ENCODE measurements at places on chromosomes 7 and 10. TPM values are rescaled to one million over a fixed set of nuclear protein-coding genes. Genes with fewer than 3 reads are reported as not detected.

MET gene
- total RNA-seq = 2.8 TPM

DENND2A gene
- total RNA-seq = 61.8 TPM

MUC3A gene
- 0.72 TPM for total RNA-seq

HYAL4 gene
- total RNA-seq = not detected

- no peak overlapping the region for H3K27ac ChIP-seq
- H3K4me1 ChIP-seq = no peaks in the 10 kb centered on the region
- no peaks in the 10 kb centered on the region for H3K27me3 ChIP-seq
- H3K36me3 ChIP-seq = no peaks in the 10 kb centered on the region
Observed at GRCh38 chr7:33824911-33825459, 80.4 kb upstream of the BMPER start.

DNA sequence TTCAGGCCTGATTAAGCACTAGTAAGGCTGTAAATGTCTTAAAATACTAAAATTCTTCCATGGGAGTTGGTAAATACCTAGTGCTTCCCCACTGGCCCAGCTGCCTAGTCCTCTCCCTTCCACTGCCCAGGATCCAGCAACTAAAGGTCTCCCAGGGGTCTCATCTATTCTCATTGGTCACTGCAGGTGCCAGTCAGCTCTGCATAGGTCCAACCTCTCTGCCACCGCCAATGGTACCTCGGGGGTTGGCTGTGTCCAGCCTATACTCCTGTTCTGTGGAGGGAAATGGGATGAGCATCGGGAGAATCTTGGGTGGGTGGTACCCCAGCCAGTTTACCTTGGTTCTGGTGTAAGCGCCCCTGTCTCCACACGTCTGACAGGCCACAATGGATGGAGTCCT lies 6.1 kb upstream of the CREB5 start:
- no peaks in the 10 kb centered on the region for H3K27me3 ChIP-seq
- H3K36me3 ChIP-seq = no peaks in the 10 kb centered on the region
- DNase-seq = no peak
- H3K27ac ChIP-seq = no peak overlapping the region

GRCh38 chr10:84184517-84184916 lies 9.8 kb upstream of the CDHR1 start:
- no peaks in the 10 kb centered on the region for H3K27me3 ChIP-seq
- no peak overlapping the region for H3K4me3 ChIP-seq
- H3K4me1 ChIP-seq = no peaks in the 10 kb centered on the region
- H3K36me3 ChIP-seq = no peaks in the 10 kb centered on the region
- no peak for DNase-seq

DNA sequence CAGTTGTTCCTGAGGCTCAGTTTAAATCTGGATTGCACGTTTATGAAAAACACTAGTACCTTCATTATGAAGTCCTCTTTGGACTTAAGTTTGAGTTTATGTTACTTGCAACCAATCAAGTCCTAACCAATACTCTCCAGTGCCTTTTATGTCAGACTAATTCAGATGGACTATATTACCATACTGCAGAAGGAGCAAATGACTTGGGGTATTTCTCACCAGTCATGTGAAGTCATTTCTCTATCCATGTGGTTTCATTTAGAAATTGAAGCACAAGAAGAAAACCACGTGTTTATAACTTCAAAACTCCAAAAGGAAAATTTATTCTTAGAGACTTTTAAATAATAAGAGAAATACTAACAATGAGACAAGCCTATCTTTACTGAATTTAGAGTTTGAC lies 201.6 kb downstream of the MBL2 start:
- no peaks in the 10 kb centered on the region for H3K36me3 ChIP-seq
- H3K27ac ChIP-seq = no peak overlapping the region
- no peaks in the 10 kb centered on the region for H3K27me3 ChIP-seq
- H3K4me1 ChIP-seq = no peaks in the 10 kb centered on the region
- no peak overlapping the region for H3K4me3 ChIP-seq
- no peak for DNase-seq

DNA sequence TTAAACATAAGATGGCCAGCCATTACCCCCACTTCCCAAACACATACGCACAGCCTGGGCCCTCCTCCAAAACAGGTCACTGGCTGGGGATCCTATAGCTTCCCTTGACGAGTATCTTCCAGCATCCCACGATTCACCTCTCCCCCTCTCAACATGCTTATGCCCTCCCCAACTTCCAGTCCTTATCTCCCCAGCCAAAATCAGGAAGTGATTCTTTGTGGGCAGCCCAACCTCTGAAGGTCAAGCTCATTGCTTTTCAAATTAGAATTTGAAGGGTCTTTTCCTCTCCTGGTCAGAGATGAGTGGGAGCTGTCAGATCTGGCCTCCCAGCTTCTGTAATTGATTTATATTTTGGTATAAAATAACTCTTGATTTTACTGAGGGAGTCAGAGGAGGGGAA lies 133.6 kb downstream of the ATXN7L1 start:
- H3K36me3 ChIP-seq = no peaks in the 10 kb centered on the region
- H3K27me3 ChIP-seq = no peaks in the 10 kb centered on the region

GRCh38 chr7:129750501-129750900 lies 139.0 kb downstream of the NRF1 start:
- no peaks in the 10 kb centered on the region for H3K27me3 ChIP-seq
- H3K27ac ChIP-seq = no peak overlapping the region
- H3K4me3 ChIP-seq = no peak overlapping the region
- no peaks in the 10 kb centered on the region for H3K4me1 ChIP-seq
- DNase-seq = no peak

DNA sequence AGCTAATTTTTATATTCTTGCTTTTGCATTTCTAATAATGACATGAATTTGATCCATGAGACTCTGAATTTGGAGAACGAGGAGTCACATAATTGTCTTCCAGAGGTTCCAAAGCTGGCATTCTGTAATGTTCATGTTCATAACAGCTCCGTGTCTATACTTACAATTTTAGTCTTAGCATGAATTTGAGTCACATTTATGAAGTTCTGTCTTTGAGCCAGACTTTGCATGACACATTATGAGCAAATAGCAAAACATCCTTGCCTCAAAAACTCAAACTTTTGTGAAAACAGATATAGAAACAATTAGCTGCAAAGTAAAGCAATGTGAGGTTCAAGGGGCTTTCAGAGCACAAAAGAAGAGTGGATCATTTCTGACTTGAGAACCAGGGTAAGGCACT lies 44.5 kb upstream of the CAV2 start:
- H3K4me1 ChIP-seq = peaks cover under 1% of the 10 kb centered on the region
- no peaks in the 10 kb centered on the region for H3K36me3 ChIP-seq
- no peak for DNase-seq
- no peak overlapping the region for H3K27ac ChIP-seq
- no peak overlapping the region for H3K4me3 ChIP-seq

DNA sequence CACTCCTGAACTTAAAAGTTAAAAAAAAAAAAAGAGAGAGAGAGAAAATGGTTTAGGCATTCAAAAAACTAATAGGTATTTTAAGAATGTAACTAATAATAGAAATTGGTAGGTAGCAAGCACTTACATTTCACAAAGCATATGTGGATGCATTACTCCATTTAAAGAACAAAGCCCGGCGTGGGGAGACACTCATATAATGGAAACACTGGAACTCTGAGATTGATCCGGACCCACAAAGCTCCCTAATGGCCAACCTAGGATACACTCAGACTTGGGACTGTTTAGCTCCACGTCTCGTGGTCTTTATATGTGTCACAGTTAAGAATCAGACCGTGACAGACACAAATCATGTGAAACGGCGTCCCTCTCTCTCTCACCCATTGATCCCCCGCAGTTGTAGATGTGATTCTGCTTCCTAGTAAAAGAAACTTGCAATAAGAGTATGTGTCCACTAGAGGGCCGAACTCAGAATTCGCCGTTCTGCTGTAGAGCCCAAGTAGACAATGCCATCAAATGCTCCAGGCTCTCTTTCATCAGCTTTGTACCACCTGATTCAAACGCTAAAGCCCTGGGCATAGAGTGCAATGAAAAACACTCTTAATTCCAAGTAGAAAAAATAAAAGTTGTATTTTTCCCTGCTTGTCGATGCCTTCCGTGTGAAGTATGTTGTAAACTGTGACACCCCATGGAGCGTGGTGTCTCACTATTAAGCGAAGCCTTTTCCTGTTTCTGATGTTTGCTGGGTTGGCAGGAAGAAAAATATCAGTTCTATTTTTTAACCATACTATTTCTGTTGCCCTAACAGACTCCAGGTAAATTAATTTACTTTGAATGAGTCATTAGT lies 429.0 kb upstream of the MTPN start:
- H3K27ac ChIP-seq = no peak overlapping the region
- H3K4me1 ChIP-seq = peaks cover 2% of the 10 kb centered on the region
- no peak for DNase-seq
- H3K36me3 ChIP-seq = no peaks in the 10 kb centered on the region
- no peaks in the 10 kb centered on the region for H3K27me3 ChIP-seq
- H3K4me3 ChIP-seq = no peak overlapping the region

- H3K27ac ChIP-seq = no peak overlapping the region
- no peak overlapping the region for H3K4me3 ChIP-seq
- DNase-seq = no peak
- H3K27me3 ChIP-seq = no peaks in the 10 kb centered on the region
- no peaks in the 10 kb centered on the region for H3K36me3 ChIP-seq
Observed at GRCh38 chr7:21616796-21617436, 74.1 kb downstream of the DNAH11 start.

DNA sequence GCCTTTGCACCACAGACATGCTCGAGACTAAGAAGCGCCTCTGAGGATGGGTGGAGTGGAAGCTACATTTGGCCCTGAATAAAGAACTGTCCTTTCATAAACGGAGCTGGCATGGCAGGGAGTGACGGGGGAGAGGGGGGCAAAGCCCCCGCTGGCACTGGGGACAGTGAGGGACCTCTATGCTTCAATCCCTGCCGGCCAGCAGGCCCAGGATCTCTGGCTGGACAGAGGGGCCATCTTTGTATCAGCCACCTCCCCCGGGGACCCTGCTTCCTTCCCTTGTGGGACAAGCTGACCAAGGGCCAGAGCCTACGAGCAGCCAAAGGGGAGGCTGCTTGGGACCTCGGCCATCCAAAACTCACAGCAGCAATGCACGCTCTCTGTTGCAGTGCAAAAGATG lies 28.2 kb upstream of the ECHDC3 start:
- H3K27ac ChIP-seq = no peak overlapping the region
- no peaks in the 10 kb centered on the region for H3K36me3 ChIP-seq
- H3K4me1 ChIP-seq = peaks cover 2% of the 10 kb centered on the region
- DNase-seq = no peak

GRCh38 chr7:114922652-114923402 lies 933 bp downstream of the MDFIC start:
- H3K4me3 ChIP-seq = peak overlapping the region; percentile 89
- H3K27me3 ChIP-seq = no peaks in the 10 kb centered on the region
- H3K36me3 ChIP-seq = no peaks in the 10 kb centered on the region
- H3K27ac ChIP-seq = peak overlapping the region; percentile 84
- DNase-seq = peak; percentile 29

- peaks cover 5% of the 10 kb centered on the region for H3K27me3 ChIP-seq
- no peak overlapping the region for H3K27ac ChIP-seq
- no peak for DNase-seq
- H3K36me3 ChIP-seq = no peaks in the 10 kb centered on the region
- H3K4me3 ChIP-seq = no peak overlapping the region
- H3K4me1 ChIP-seq = peaks cover 2% of the 10 kb centered on the region
Observed at GRCh38 chr7:155467846-155468784, 10.2 kb downstream of the EN2 start.

DNA sequence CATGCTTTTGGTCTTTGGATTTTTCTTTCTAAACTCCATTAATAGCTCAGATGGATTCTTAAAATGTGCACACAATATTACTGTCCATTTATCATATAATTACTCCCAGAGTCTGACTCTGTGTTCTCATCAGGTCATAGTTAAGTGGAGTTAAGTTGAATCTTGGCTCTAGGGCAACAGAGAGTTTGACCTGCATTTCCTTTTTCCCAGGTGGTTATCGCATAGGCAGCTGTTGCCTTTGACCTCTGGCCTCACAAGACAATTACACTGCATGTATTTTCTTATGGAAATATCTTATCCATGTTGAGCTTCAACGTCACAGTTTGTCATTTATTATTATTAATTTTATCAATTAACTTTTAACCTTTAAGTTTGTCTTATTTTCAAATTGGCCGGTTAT lies 237.5 kb upstream of the HGF start:
- no peak for DNase-seq
- no peaks in the 10 kb centered on the region for H3K27me3 ChIP-seq
- no peak overlapping the region for H3K27ac ChIP-seq
- no peaks in the 10 kb centered on the region for H3K4me1 ChIP-seq
- H3K36me3 ChIP-seq = no peaks in the 10 kb centered on the region

GRCh38 chr10:72682638-72683037 lies 9.3 kb upstream of the MCU start:
- H3K27me3 ChIP-seq = no peaks in the 10 kb centered on the region
- no peaks in the 10 kb centered on the region for H3K4me1 ChIP-seq
- no peak for DNase-seq
- H3K27ac ChIP-seq = no peak overlapping the region
- H3K4me3 ChIP-seq = no peak overlapping the region

GRCh38 chr10:63416376-63416775 lies 49.4 kb downstream of the JMJD1C start:
- no peaks in the 10 kb centered on the region for H3K4me1 ChIP-seq
- H3K27me3 ChIP-seq = no peaks in the 10 kb centered on the region
- H3K4me3 ChIP-seq = no peak overlapping the region
- no peak for DNase-seq

- H3K4me3 ChIP-seq = no peak overlapping the region
- H3K27ac ChIP-seq = no peak overlapping the region
- H3K4me1 ChIP-seq = peaks cover 2% of the 10 kb centered on the region
- no peaks in the 10 kb centered on the region for H3K27me3 ChIP-seq
- no peak for DNase-seq
- no peaks in the 10 kb centered on the region for H3K36me3 ChIP-seq
Observed at GRCh38 chr10:89566992-89567391, 31.6 kb upstream of the SLC16A12 start.

GRCh38 chr7:40802497-40802896 lies 667.7 kb downstream of the SUGCT start:
- H3K4me1 ChIP-seq = peaks cover 1% of the 10 kb centered on the region
- no peak for DNase-seq
- H3K27ac ChIP-seq = no peak overlapping the region
- H3K27me3 ChIP-seq = no peaks in the 10 kb centered on the region
- no peaks in the 10 kb centered on the region for H3K36me3 ChIP-seq

GRCh38 chr7:123738808-123739207 lies 10.0 kb downstream of the WASL start:
- peaks cover 13% of the 10 kb centered on the region for H3K4me1 ChIP-seq
- no peak for DNase-seq
- H3K27me3 ChIP-seq = no peaks in the 10 kb centered on the region

DNA sequence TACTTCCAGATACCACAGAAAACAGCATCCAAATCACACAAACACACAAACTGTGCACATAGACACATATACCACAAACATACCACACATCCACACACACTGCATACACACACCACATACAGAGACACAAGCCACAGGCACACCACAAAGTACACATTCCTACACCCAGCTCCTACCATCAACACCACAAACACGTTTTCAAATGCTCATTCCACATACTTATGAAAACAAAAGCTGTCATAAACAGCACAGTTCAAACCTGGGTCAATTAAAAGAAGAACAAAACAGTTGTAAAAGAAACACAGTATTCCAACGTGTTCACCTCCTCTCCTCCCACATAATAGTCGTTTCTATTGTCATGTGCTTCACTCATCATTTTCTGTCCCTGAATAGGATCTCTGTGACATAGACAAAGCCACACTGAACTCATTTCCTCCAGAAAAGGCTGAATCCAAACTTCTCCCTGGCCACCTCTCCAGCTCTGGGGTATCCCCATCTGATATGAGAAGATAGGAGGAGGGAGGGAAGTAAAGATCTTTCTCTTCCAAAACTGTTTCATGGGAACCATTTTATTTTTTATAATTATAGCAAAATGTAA lies 89.2 kb downstream of the CXCL12 start:
- no peak for DNase-seq
- H3K27ac ChIP-seq = no peak overlapping the region
- H3K36me3 ChIP-seq = no peaks in the 10 kb centered on the region
- H3K4me3 ChIP-seq = no peak overlapping the region
- peaks cover 23% of the 10 kb centered on the region for H3K4me1 ChIP-seq
- no peaks in the 10 kb centered on the region for H3K27me3 ChIP-seq

Data from ovary (tissue), 10 donors.